Kidney (tissue), 22 donors: ENCODE measurements at places on chromosomes 6 and 20. TPM values are rescaled to one million over a fixed set of nuclear protein-coding genes. Genes with fewer than 3 reads are reported as not detected.
A peak's percentile ranks its signal among the peaks of the same experiment; 100 is the strongest.

Gene PGC
- total RNA-seq, result not detected

Gene MAS1
- total RNA-seq, result not detected

Gene HLA-DOA
- total RNA-seq, result 21.6 TPM

Gene WFDC12
- total RNA-seq, result 1.4 TPM

Gene ULBP3
- total RNA-seq, result 5.0 TPM

Gene KCTD20
- 35.6 TPM for total RNA-seq

GRCh38 chr6:108080010-108080780 is 5.7 kb upstream of the OSTM1 start:
- H3K27me3 ChIP-seq, result no peaks in the 10 kb centered on the region
- H3K36me3 ChIP-seq, result no peaks in the 10 kb centered on the region

GRCh38 chr6:163952005-163952404 is 537.5 kb downstream of the QKI start:
- peaks cover 6% of the 10 kb centered on the region for H3K4me1 ChIP-seq
- no peaks in the 10 kb centered on the region for H3K27me3 ChIP-seq
- H3K27ac ChIP-seq, result no peak overlapping the region
- no peak for DNase-seq
- H3K4me3 ChIP-seq, result no peak overlapping the region

DNA sequence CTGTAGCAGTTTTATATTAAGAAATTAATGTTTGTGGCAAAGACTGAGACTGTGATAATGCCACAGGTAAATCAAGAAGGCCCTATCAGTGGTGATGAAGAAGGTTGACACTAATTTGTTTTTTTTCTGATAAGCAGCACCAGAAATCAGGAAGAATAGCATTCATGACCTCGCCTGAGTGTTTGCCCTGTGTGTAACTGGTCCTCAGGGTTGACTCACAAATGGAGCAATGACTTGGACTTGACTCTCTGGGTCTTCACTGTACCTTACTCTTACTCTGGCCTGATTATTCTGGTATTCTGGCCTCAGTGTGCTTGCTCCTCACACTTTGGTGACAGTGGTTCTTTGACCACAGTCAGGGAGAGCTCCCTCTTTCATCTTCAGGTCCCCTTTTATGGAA is 243.9 kb downstream of the HAO1 start:
- H3K4me3 ChIP-seq, result no peak overlapping the region

DNA sequence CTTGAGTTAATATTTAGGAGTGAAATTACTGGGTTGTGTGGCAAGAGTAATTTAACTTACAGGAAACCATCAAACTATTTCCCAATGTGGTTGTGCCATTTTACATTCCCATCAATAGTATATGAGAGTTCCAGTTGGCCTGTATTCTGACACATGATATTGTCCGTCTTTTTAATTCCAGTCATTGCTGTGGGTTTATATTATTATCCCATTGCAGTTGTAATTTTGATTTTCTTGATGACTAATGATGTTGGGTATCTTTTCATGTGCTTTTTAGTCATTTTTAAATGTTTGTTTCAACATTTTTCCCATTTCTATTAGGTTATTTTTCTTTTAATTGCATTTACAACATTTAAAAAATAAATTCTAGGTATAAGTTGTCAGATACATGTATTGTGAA is 614.0 kb downstream of the UTRN start:
- H3K27me3 ChIP-seq, result no peaks in the 10 kb centered on the region
- H3K36me3 ChIP-seq, result no peaks in the 10 kb centered on the region
- H3K4me1 ChIP-seq, result no peaks in the 10 kb centered on the region
- no peak overlapping the region for H3K4me3 ChIP-seq

DNA sequence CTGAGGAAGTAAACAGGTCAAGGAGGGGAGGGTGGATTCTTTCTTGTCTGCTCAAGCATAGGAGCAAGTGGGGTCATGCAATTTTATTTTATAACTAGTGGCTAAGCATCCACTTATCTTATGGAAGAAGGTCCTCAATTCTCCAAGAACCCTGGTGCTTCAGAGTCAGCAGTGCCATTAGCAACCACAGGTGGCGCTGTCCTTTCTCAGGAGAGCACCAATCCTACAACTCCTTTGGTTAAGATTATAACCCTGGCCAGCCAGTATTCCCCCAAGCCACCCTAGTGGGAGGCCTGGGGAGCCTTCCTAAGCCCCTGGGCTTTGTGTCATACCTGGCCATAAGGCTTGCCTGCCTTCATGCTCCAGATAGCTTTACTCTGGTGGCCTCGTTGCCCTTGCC is 60.7 kb downstream of the PCSK2 start:
- H3K36me3 ChIP-seq, result no peaks in the 10 kb centered on the region
- no peak for DNase-seq
- H3K27me3 ChIP-seq, result no peaks in the 10 kb centered on the region
- no peaks in the 10 kb centered on the region for H3K4me1 ChIP-seq
- H3K4me3 ChIP-seq, result no peak overlapping the region

DNA sequence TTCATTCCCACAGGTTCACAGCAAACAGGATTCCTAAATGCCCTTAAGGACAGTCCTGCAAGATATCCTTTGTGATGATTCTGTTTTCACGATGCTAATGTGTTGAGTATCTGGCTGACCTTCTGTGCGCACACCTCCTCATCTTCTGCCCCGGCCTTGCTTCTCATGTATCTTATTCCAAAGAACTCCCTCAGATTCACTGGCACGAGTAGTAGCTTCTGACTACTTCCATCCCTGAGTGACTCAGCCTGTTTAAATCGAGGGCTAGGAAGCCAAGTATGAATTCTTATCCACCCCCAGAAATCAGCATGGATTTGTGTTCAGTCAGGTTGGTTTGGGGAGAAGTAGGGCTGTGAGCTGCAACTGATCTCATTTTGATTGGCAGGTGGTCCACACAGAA is 190.2 kb upstream of the SNX9 start:
- no peak for DNase-seq
- no peaks in the 10 kb centered on the region for H3K4me1 ChIP-seq
- H3K27ac ChIP-seq, result peak overlapping the region; percentile 3
- H3K27me3 ChIP-seq, result no peaks in the 10 kb centered on the region
- H3K4me3 ChIP-seq, result no peak overlapping the region
- H3K36me3 ChIP-seq, result no peaks in the 10 kb centered on the region

DNA sequence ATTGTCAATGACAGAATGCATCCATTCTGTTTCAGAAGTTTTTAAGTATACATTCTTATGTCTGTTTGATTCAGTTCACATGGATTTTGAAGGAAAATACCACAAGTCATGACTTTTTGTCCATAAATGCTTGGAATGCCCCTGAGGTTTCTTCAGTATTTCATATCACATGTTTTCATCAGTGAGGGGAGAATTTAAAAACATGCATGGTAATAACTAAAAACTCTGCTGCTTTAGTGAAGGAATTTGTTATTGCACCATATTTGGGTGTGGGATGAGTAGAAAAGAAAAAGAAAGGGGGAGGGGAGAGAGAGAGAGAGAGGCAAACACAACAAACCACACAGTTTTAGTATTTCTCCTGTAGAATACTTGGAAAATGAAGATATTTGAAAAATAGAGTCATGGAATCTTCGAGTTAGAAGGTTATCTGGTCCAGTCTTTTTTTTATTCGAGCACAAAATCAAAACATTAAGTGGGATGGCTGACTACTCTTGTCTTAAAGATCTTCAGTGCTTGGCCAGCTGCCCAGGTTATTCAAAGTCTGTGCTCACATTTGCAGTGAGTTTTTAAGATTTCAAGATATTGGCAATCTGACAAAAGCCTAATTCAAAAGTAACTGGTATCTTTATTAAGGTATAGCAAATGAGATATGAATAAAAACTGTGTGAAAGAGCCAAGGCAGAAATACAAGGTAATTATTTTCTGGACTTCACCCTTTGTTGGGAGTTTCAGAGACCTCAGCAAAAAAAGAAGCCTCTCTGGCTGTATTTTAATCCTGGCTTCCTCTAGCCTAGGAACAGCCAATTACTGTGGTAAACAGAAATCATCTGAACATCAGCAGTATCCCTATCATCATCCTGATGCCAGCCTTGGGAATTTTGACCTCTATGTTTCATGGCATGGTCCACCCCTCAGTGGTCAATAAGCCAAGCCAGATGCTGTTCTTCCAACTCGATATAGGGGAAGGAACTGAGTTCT is 687.9 kb upstream of the CITED2 start:
- peak overlapping the region; percentile 49 for H3K27ac ChIP-seq
- no peaks in the 10 kb centered on the region for H3K27me3 ChIP-seq
- no peak overlapping the region for H3K4me3 ChIP-seq
- H3K4me1 ChIP-seq, result peaks cover 4% of the 10 kb centered on the region

GRCh38 chr20:63686492-63687321 is 9.7 kb upstream of the TNFRSF6B start:
- no peaks in the 10 kb centered on the region for H3K27me3 ChIP-seq
- peak; percentile 65 for DNase-seq

- no peaks in the 10 kb centered on the region for H3K36me3 ChIP-seq
- H3K4me3 ChIP-seq, result no peak overlapping the region
- H3K27me3 ChIP-seq, result no peaks in the 10 kb centered on the region
Observed at GRCh38 chr20:32960849-32961731, 43.1 kb downstream of the SUN5 start.

DNA sequence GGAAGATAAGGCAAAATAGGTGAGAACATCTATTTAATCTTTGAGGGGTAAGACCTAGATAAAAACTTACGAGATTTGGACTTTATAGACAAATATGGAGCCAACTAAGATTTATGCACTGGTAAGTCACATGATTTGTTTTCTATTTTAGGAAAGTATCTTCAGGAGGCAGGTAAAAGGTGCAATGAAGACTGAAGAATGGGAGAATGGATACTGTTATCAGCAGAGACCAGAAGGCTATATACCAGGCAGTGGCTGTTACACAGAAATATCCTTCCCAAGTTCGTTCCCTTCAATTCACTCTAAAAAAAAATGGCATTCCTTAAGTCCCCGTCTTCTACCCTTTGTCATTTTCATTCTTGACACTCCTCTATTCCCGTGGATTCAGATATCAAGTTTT is 123.8 kb downstream of the MYB start:
- no peaks in the 10 kb centered on the region for H3K27me3 ChIP-seq
- no peak overlapping the region for H3K27ac ChIP-seq
- DNase-seq, result no peak
- no peaks in the 10 kb centered on the region for H3K36me3 ChIP-seq
- H3K4me1 ChIP-seq, result no peaks in the 10 kb centered on the region

DNA sequence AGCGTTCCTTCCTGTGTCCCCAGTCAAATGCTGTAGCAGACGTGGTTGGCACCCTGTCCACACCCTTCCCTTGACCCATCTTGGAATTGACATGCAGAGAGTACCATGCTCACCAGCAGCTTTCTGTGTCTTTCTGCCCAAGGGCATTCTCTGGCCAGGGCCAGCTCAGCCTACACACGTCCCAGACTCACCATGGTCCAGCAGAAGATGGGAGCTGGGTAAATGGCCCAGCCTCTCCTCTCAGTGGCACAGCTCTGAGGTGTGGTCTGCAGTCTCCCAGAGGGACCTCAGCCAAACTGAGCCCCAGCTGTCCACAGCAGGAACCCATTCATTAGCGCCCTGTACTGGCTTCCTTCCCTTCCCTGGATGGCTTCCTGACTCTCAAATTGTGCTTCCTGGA is 31.1 kb upstream of the BLCAP start:
- H3K4me1 ChIP-seq, result no peaks in the 10 kb centered on the region

DNA sequence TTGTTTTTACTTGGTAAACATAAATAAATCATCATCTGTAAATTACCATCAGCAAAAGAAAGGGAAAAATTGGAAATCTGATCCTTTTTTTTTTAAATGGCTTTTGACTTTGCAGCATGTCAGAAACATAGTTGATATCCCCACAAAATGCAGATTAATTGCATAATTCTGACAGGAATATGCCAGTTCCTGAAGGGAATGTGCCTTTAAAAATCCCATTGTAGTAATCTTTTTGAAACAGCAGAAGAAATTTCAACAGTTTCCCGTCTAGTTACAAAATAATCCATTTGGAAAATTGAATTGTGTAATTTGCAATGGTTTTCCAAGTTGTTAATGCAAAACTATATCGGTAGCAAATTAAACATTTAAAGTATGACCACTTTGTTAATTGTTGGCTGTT is 95.2 kb downstream of the DOK5 start:
- no peak overlapping the region for H3K4me3 ChIP-seq
- no peaks in the 10 kb centered on the region for H3K36me3 ChIP-seq
- no peak for DNase-seq
